ENCODE measurements at places on chromosomes 2 and 18. TPM values are rescaled to one million over a fixed set of nuclear protein-coding genes. Genes with fewer than 3 reads are reported as not detected.

DNA sequence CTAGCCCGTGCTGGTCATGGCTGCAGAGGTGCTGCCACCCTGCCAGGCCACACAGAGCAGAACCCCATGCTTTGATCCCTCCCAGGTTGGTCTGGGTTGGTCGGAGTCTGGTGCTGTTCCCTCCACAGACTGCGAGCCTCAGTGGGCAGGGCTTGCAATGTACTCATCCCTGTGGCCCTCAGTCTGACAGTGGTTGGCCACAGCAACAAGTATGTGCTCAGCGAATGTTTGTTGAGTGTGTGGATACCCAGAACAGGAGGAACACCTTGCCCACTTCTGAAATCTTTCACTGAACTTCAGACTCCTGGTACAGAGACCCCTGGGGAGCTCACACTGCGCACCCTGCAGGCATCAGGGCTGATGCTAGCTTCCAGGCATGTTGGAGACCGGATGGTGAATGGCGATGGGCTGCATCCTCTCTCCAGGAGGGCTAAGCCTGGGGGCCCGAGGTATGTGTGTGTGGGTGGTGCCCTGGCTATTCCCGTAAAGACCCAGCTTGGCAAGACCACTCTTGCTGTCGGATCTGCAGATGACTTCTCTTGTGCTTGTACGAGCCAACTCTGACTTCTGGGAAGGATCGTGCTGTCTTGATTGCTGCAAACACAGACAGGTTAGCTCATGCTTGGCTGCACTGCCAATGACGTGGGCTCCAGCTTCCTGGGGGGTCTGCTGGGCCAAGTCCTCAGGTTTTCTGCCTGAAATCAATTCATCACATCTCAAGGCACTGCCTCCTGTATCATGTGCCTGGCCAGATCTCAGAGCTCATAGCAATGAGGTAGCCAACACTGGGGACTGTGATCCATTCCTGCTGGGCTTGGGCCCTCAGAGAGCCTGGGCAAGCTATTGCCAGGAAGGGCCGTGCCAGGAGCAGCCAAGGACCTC, 43.7 kb downstream of the RHOB start:
- no peak for DNase-seq

MAPRE3 gene
- 4.6 TPM for total RNA-seq

C2orf81 gene
- 0.22 TPM for total RNA-seq

DNA sequence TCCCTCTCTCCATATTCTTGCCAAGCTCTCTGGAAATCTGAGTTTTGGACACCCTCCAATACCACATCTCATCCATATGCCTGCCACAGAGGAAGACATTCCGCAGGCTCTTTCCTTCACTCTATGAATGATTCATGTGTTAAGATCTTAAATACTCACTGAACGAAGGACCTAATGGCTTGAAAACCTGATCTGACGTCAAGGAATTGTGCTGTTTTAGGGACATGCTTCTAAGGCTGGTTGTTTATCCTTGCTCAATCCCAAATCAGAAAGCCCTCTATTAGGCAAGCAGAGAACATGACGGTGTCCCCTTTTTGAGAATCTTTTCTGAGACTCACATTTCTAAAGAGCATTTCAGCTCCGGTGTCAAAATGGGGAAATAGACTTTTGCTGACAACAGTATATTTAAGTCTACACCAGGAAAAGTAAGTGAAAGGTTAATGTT, 83.7 kb upstream of the GALNT5 start:
- DNase-seq = no peak

- DNase-seq = no peak
Observed at GRCh38 chr2:75415731-75416130, 145.0 kb downstream of the EVA1A start.

Measured in esophagus squamous epithelium (tissue), 5 donors.